Spleen (tissue), 13 donors: ENCODE measurements at places on chromosomes 16 and 17. TPM values are rescaled to one million over a fixed set of nuclear protein-coding genes. Genes with fewer than 3 reads are reported as not detected.

The RAB26 gene
- 1.2 TPM for total RNA-seq

The CFAP119 gene
- total RNA-seq, result 4.2 TPM

The TELO2 gene
- total RNA-seq, result 60.5 TPM

The WNT3 gene
- total RNA-seq, result 0.32 TPM

The MYH3 gene
- total RNA-seq, result 5.0 TPM

- H3K36me3 ChIP-seq, result peaks cover 22% of the 10 kb centered on the region
- no peak overlapping the region for H3K4me3 ChIP-seq
- peaks cover 18% of the 10 kb centered on the region for H3K4me1 ChIP-seq
- no peaks in the 10 kb centered on the region for H3K27me3 ChIP-seq
- DNase-seq, result peak; percentile 89
Measured at GRCh38 chr17:82871056-82871775, 31.4 kb upstream of the ZNF750 start.

DNA sequence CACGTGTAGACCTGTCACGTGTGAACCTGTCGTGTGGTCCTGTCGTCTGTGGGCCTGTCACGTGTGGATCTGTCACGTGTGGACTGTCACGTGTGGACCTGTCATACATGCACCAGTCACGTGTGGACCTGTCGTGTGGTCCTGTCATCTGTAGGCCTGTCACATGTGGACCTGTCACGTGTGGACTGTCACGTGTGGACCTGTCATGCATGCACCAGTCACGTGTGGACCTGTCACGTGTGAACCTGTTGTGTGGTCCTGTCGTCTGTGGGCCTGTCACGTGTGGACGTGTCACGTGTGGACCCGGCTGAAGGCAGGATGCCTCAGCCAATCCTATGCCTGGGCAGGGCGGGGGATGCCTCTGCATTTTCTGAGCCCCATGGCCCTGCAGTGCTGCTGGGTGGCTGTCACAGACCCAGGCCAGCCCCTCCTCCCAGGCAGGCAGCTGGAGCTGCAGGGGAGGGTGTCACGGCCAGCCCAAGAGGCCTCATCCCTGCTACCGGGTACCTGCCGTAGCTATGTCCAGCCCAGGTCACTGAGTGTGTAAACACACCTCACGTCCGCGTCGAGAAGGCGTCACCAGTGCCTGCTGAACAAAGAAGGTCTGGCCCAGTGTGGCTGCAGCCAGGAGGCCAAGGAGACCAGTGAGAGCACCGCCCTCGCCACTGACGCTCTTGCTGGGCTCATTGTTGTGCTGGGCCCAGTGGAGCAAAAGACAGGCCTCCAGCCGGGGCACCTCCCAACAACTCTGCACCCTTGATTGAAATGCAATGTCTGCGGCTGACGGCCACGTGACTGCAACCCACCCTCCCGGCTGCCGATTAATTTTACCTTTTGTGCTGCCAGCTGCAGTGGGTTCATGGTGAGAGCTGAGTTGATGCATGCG is 18.6 kb upstream of the ACSF3 start:
- H3K4me3 ChIP-seq, result no peak overlapping the region
- H3K4me1 ChIP-seq, result no peaks in the 10 kb centered on the region
- H3K27me3 ChIP-seq, result no peaks in the 10 kb centered on the region
- DNase-seq, result no peak

- DNase-seq, result peak; percentile 89
- no peaks in the 10 kb centered on the region for H3K36me3 ChIP-seq
- H3K4me3 ChIP-seq, result peak within 1 kb of the TSS; percentile 67
- H3K4me1 ChIP-seq, result peaks cover 34% of the 10 kb centered on the region
- peaks cover 51% of the 10 kb centered on the region for H3K27me3 ChIP-seq
- peak within 1 kb of the TSS; percentile 70 for H3K27ac ChIP-seq
Measured at GRCh38 chr16:85750827-85751697, at the start of gene C16orf74. Gene C16orf74 (minus strand): TSS chr16:85751096. CDS start chr16:85735217, 15,879 bp downstream.

GRCh38 chr17:40322358-40323315 is 13.7 kb downstream of the RARA start:
- peak overlapping the region; percentile 49 for H3K4me3 ChIP-seq
- no peaks in the 10 kb centered on the region for H3K27me3 ChIP-seq
- peaks cover 97% of the 10 kb centered on the region for H3K4me1 ChIP-seq
- DNase-seq, result peak; percentile 95
- H3K27ac ChIP-seq, result peak overlapping the region; percentile 97
- no peaks in the 10 kb centered on the region for H3K36me3 ChIP-seq

DNA sequence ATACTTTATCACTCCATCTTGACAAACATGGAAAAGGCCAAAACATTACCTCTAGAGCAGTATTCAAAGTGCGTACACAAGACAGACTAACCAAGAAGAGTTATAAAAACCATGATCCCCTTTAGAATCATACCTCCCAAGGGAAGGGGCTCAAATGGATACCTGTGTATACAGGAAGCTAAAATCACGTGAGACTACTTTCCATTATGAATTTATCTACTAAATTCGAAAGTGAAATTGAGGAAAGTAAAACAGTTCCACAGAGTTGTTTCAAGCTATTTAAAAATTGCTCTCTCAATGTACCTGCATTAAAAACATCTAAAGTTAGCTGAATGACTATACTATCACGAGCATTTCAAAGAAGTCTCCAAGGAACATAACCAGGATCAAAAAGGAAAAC is 32.7 kb downstream of the AP1G1 start:
- DNase-seq, result no peak
- H3K4me1 ChIP-seq, result peaks cover 18% of the 10 kb centered on the region
- H3K27ac ChIP-seq, result no peak overlapping the region
- no peaks in the 10 kb centered on the region for H3K27me3 ChIP-seq
- no peak overlapping the region for H3K4me3 ChIP-seq

- H3K4me1 ChIP-seq, result peaks cover 35% of the 10 kb centered on the region
- H3K27ac ChIP-seq, result no peak overlapping the region
- no peak overlapping the region for H3K4me3 ChIP-seq
Measured at GRCh38 chr17:18246880-18247612, 11.5 kb downstream of the FLII start.

- no peaks in the 10 kb centered on the region for H3K27me3 ChIP-seq
- no peaks in the 10 kb centered on the region for H3K4me1 ChIP-seq
- no peaks in the 10 kb centered on the region for H3K36me3 ChIP-seq
- H3K4me3 ChIP-seq, result no peak overlapping the region
- no peak overlapping the region for H3K27ac ChIP-seq
- DNase-seq, result no peak
Measured at GRCh38 chr17:68849673-68850610, 105.2 kb downstream of the ABCA8 start.
